ENCODE measurements at places on chromosomes 6 and 20.

GRCh38 chr20:14415467-14415866 is 78.1 kb upstream of the FLRT3 start:
- DNase-seq: no peak

DNA sequence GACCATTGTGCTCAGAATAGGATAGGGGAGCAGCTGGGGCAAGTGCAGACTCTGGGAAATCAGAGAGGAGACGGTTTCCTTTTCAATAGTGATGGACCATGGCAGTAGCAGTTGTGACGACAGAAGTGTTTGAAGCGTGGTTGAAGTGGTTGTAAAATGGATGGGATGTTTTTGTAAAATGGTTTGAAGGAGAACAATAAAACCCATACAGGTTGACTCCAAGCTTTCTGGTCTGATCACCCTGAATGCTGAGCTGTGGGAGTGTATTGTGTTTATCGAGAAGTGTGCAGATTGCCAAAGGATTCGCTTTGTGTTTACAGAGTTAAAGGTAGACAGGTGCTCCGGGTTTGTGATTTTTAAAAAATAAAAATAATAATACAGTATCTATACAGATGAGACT is 255.2 kb upstream of the SULF2 start:
- no peak for DNase-seq

DNA sequence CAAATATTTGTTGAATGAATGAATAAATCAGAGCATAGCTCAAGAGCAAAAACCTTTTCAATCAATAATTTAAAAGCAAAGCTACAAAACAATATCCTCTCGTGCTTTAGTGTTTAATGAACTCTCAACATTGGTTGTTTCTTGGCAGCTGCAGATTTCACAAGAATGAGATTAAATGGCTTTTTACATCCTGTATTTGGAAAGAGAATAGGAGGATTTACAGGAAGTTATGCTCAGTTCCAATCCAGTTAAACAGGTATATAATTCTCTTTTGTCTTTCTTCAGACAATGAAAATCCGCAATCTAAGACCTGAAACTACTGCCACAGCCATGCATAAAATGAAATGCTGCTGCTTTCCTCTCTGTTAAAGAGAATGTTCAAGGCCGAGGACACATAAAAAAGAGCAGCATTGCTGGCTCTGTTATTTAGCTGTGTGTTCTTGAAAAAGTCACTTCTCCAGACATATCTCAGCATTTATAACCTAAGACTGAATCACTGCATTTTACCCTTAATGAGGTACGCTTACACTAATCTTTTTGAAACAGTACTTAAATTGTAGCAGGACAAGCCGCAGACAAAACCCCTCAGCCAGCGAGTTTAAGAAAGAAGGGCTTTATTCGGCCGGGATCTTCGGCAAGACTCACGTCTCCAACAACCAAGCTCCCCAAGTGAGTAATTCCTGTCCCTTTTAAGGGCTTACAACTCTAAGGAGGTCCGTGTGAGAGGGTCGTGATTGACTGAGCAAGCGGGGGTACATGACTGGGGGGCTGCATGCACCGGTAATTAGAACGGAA is 3.6 kb downstream of the C6orf52 start:
- DNase-seq: no peak

GRCh38 chr20:63064310-63064709 is 57.5 kb upstream of the BHLHE23 start:
- DNase-seq: no peak

GRCh38 chr6:13358511-13358910 is 30.2 kb upstream of the TBC1D7 start:
- DNase-seq: no peak

DNA sequence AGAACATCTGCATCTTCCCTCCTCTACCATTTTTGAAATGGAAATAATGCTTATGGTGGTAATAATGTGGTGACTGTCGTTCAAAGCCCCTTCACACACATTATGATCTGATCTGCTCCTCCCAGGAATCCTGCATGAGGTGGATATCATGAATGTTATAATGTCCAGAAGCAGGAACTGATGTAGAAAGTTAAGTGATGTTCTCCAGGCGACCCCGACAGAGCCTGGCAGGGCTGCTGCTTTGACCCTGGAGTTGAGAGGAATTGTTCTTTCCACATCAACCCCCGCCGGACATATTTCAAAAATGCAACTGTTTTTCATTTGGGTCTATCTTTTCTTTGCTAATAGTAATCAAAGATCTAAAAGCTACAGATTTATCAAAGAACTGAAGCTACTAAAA is 131.6 kb downstream of the GMPR start:
- DNase-seq: no peak

DNA sequence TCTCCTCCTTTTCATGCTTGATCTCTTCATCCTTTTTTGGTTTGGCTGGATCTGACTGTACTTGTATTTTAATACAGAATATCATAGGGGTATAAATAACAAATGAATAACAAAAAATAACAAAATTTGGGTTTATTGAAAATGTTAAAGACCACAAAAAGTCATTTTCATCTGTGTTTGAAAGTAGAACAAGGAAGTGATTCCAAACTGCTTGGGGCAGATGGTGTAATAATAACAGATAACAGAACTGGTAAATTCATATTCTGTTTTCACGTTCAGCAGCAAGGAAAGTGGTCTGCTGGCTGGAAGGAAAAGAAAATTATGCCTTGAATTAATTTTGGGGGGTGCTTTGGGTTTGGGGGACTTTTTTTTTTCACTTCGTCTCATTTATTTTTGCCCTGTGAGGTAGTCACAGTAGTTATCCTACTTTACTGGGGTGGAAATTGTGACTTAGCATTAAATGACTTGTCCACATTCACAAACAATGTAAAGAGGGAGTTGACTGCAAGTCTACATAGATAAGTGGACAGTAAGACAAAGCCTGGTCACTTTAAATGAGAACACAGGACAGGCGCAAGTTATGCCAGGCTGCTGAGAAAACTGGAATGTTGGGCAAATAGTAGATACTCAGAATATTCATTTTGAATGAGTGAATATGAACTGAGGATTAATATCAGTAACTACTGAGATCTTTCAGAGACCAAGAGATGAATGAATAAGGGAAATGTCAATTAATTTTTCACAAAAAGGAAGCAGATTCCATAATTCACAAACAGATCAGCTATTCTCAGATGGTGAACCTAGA is 193.9 kb upstream of the CITED2 start:
- DNase-seq: no peak

DNA sequence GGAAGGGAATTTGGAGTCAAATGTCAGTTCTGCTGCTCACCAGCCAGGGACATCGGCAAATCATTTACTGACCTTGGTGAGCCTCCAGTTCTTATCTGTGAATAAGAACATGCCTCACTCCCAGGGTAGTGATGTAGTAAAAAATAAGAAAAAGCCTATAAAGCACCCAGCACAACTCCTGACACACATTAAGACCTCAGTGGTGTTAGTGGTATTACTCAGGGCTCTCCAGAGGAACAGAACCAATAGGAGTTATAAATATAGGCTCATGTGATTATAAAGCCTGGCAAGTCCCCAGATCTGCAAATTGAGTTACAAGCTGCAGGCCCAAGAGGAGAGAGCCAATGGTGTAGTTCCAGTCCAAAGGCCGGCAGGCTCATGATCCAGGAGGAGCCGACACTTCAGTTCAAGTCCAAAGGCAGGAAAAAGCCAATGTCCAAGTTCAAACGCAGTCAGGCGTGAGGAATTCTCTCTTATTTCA is 71.3 kb upstream of the EYA2 start:
- DNase-seq: peak; percentile 64

GRCh38 chr6:7121700-7122241 is 14.0 kb downstream of the RREB1 start:
- DNase-seq: no peak

- DNase-seq: no peak
Measured at GRCh38 chr20:60132827-60133670, 174.8 kb downstream of the CDH26 start.

DNA sequence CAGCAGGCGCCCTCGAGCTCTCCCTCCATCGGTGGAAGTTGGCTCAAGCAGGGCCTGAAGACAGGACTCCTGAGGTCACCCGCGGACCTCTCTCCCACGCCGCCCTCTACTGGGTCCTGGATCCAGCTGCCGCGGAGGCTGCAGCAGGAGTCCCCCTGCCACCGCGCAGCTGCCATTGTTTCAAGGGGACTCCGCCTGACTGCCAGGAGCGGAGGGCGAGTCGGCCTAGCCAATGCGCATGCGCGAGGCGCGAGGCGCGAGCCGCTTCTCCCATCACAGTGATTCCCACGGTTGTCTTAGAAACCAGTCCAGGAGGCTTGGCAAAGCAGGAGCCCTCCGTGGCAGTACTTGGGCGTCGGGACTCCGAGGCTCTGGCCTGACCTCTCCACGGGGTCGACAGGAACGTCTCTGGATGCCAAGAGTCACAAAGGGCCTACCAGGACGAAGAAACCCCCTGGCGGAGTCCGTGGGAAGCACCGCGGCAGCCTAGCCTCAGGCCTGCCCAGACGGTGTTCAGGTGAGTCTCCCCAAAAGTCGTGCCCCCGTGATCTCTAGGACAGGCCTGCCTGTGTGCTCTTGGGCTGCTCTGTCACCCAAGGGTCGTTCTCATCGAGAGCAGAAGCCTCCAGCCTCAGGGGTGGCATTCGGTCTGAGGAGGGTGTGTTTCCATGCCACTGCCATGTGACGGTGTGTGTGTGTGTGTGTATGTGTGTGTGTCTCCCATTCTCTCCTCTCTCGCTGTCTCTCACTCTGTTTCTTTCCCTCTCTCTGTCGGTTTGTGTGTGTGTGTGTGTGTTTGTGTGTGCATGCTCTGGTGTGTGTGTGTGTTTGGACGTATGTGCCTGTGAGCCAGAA is 290.6 kb upstream of the ZNF337 start:
- DNase-seq: peak; percentile 77

GRCh38 chr6:73325656-73326055 is 28.4 kb downstream of the DPPA5 start:
- no peak for DNase-seq

DNA sequence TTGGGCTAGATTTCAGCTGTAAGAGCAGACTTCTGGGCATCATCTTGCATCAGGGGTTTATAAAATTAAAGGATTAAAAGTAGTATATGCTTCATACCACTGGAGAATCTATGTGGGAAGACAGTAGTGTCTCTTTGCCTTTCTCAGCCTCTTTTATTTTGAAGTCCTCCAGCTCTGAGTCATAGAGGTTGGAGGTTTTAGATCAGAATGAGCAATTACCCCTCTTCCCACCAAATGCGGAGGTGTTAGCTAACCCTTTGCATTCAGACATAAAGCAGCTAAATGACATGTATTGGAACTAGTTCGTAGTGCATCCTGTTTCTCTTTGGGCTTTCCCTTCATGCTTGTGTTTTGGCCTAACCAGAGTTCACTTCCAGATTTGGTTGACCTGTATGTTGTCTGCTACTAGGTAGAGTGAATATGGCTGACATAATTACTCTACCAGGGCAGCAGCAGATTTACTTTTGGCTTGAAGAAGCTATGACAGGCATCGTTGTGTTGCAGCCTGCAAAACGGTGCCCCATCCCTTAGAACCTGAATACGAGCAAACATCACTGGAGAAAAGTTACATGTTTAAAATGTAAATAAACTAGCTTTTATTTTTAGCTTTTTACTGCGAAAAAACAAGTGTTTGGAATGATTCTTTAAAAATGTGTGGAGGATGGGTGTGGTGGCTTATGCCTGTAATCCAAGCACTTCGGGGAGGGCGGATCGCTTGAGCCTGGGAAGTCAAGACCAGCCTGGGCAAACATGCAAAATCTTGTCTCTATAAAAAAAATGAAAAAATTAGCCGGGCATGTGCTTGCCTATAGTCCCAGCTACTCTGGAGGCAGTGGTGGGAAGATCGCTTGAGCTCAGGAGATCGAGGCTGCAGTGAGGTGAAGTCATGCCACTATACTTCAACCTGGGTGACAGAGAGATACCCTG is 82.2 kb downstream of the MYO6 start:
- DNase-seq: peak; percentile 10

DNA sequence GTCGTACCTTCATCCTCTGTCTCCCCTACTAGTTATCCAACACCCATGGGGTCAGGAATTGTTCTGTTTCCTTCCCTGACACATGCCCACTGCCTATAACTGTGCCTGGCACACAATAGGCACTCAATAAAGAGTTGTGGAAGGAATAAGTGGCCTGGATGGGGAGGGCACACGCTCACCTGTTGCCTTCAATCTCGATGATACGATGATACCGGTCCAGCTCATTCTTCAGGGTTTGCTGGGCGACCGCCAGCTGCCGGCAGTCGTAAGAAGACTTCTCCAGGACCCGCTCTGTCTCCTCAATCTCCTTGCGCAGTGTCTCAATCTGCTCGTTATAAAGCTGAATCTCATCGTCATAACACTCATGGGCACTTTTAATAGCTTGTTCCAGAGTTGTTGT is 32.5 kb downstream of the BFSP1 start:
- DNase-seq: no peak

- peak; percentile 48 for DNase-seq
Measured at GRCh38 chr6:121932076-121932991, 467.1 kb upstream of the HSF2 start.

DNA sequence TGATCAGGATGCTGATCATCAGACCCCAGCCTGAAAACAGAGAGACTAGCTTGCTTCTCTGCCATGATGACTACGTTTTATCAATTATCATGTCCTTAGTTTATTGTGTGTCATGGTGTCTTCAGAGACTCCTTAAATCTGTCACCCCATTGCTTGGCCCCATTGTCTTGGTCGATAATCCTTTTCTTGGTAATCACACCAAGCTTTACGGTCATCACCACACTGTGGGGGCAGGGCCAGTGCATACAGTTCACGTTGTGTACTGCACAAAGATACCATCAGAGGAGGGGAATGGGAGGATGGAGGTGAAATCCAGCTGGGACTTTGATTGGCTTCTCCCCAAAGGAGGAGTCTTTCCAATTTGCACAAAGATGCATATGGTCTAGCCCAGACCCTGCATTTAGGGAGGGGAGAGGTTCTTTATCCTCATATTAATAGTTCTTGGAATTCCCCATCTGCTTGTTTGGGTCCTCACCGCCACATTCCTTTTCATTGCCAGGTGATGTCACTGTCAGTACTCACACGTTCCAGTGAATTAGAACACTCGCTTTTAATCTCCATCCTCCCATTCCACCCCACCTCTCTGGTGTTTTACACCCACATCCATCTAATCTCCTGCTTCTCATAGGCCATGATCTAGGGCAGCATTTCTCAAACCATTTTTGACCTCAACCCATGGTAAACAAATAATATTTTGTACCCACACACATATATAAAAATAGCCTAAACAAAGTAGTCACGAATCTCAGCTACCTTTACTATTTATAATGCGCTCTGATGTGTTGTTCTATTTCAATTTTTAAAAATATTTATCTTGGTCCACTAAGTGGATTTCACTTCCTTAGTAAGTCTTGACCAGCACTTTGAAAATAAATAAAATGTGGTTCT is 5.7 kb downstream of the ETV7 start:
- no peak for DNase-seq

DNA sequence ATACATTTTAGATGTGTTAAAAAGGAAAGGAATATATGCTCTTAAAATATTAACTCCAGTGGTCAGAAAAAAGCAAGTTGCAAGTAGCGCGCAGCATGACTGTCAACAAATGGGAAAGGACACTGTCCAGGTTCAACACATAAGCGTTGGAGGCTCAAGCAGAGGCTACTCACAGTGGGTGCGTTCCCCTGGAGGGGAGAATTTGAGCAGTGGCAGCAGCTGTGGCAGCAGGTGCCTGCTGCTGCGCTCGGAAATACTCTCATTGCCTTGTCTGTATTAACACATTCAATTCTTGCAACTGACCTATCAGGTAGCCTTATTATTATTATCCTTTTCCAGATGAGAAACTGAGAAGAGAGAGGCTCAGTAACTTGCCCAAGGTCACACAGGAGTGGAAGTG is 21.9 kb upstream of the CCN6 start:
- DNase-seq: no peak

GRCh38 chr6:117502580-117502979 is 20.1 kb downstream of the DCBLD1 start:
- no peak for DNase-seq

GRCh38 chr6:145673504-145673903 is 61.8 kb downstream of the EPM2A start:
- DNase-seq: no peak

- DNase-seq: no peak
Measured at GRCh38 chr6:43856005-43856765, 86.2 kb downstream of the VEGFA start.
